Activated T-helper 17 cell treated with anti-CD3 and anti-CD28 coated beads, Interleukin-2, amount 50 U/mL, for 72 hours (primary cell): ENCODE measurements at places on chromosomes 3 and 15.

GRCh38 chr3:126926684-126927400 lies 56.1 kb upstream of the PLXNA1 start:
- ATAC-seq = no peak
- H3K4me3 ChIP-seq = no peak overlapping the region

GRCh38 chr3:20054549-20054987 lies 14.3 kb downstream of the KAT2B start:
- no peak overlapping the region for H3K27ac ChIP-seq
- no peak overlapping the region for H3K4me3 ChIP-seq
- peak; percentile 84 for ATAC-seq
- peaks cover 11% of the 10 kb centered on the region for H3K36me3 ChIP-seq

DNA sequence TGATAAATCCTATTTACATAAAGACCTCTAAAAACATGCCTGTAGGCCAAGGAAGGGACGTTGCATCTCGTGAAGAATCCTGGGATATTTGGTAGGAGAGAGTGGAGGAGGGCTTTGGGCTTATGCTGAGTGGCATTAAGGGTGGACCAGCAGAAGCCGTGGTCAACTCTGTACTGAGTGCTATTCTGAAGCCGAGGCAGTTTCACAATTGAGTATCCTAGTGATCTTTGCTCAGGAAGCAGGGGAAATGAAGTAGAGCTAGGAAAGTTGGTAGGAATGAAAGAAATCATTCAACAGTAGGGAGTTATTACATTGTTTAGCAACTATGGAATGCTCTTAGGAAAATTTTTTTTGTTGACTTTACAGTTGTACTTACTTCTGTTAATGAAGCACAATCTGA lies 24.2 kb downstream of the MCTP2 start:
- peaks cover 16% of the 10 kb centered on the region for H3K4me1 ChIP-seq
- H3K27me3 ChIP-seq = no peaks in the 10 kb centered on the region
- no peak overlapping the region for H3K4me3 ChIP-seq
- no peak for ATAC-seq
- H3K36me3 ChIP-seq = no peaks in the 10 kb centered on the region

- H3K36me3 ChIP-seq = no peaks in the 10 kb centered on the region
- no peaks in the 10 kb centered on the region for H3K27me3 ChIP-seq
- H3K27ac ChIP-seq = no peak overlapping the region
- no peak overlapping the region for H3K4me3 ChIP-seq
Observed at GRCh38 chr3:79598594-79598993, 169.2 kb downstream of the ROBO1 start.

DNA sequence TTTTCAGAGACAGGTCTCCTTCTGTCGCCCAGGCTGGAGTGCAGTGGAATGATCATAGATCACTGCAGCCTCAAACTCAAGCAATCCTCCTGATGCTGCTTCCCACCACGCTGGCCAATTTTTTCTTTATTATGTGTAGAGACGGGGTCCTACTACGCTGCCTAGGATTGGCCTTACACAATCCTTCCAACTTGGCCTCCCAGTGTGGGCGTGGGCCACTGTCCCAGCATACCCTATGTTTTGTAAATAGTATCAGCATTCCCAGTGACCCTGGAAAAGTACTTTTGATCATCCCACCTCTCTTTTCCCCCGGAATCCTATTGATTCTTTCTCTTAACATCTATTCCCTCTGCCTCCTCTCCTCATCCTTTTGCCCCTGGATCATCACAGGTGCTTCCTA lies 36.9 kb downstream of the SLC28A2 start:
- H3K27me3 ChIP-seq = peaks cover 21% of the 10 kb centered on the region
- no peaks in the 10 kb centered on the region for H3K4me1 ChIP-seq
- no peak overlapping the region for H3K4me3 ChIP-seq
- H3K36me3 ChIP-seq = no peaks in the 10 kb centered on the region

GRCh38 chr3:181930105-181930504 lies 218.4 kb downstream of the SOX2 start:
- ATAC-seq = no peak
- H3K4me1 ChIP-seq = no peaks in the 10 kb centered on the region
- no peak overlapping the region for H3K4me3 ChIP-seq
- no peaks in the 10 kb centered on the region for H3K36me3 ChIP-seq
- peaks cover 2% of the 10 kb centered on the region for H3K27me3 ChIP-seq
- H3K27ac ChIP-seq = no peak overlapping the region

- ATAC-seq = no peak
- no peak overlapping the region for H3K4me3 ChIP-seq
- peaks cover 22% of the 10 kb centered on the region for H3K27me3 ChIP-seq
- H3K27ac ChIP-seq = no peak overlapping the region
- H3K4me1 ChIP-seq = no peaks in the 10 kb centered on the region
Observed at GRCh38 chr3:167876620-167877281, 141.2 kb downstream of the SERPINI1 start.

DNA sequence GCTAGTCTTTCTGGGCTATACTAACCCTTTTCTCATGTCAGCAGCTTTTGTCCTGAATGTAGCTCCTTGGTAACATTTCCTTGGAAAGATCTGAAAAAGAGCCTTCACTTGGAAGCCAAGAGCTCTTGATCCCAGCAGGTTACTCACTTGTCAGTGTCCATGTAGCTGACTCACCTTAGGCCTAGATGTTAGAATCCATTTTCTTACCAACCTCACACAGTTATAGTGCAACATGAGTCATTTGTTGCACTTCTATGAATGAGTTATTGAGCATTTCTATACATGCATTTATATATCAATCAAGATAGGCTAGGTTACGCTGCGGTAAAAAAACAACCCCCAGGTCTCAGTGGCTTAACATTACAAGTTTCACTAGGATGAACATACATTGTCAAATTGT lies 106.8 kb upstream of the SLC7A14 start:
- H3K36me3 ChIP-seq = no peaks in the 10 kb centered on the region
- no peaks in the 10 kb centered on the region for H3K4me1 ChIP-seq
- peak; percentile 83 for ATAC-seq
- H3K27me3 ChIP-seq = peaks cover 2% of the 10 kb centered on the region
- H3K4me3 ChIP-seq = no peak overlapping the region

GRCh38 chr3:134955874-134956273 lies 160.8 kb downstream of the EPHB1 start:
- ATAC-seq = no peak
- H3K4me1 ChIP-seq = no peaks in the 10 kb centered on the region
- H3K27me3 ChIP-seq = no peaks in the 10 kb centered on the region
- H3K36me3 ChIP-seq = no peaks in the 10 kb centered on the region

DNA sequence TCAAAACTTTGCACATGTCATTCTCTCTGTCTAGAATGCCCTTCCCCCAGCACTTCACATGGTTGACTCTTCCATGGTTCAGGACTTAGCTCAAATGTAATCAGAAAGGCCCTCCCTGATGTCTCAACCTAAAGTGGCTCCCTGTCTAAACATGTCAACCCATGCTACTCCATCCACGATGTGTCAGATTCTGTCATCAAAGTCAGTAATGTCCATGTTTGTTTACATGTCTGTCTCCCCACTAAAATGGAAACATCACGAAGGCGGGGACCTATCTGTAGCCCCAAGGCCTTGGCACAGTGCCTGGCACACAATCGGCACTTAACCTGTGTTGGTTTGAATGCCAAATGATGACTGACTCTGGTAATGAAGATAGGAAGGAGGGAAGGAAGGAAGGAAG lies 20.8 kb upstream of the SNTN start:
- no peak for ATAC-seq
- H3K4me1 ChIP-seq = no peaks in the 10 kb centered on the region
- no peak overlapping the region for H3K4me3 ChIP-seq

DNA sequence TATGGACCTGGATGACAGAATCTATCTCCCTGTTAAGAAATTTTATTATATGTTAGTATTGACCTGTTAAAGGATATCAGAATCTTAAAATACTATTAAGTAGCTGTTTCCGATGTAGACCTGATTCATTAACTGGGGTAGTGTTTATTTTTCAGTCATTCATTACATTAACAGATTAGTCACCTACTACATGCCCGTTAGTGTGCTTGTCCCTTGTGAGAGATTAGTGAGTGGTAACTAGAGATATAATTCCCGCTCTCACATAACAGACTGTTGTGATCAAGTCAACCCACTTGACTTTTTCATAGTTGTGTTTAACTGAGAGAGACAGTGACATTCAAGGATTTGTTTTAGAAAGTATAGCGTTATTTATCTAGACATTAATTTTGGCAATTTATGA lies 166.8 kb downstream of the TCF12 start:
- no peak overlapping the region for H3K27ac ChIP-seq
- peaks cover 22% of the 10 kb centered on the region for H3K4me1 ChIP-seq

DNA sequence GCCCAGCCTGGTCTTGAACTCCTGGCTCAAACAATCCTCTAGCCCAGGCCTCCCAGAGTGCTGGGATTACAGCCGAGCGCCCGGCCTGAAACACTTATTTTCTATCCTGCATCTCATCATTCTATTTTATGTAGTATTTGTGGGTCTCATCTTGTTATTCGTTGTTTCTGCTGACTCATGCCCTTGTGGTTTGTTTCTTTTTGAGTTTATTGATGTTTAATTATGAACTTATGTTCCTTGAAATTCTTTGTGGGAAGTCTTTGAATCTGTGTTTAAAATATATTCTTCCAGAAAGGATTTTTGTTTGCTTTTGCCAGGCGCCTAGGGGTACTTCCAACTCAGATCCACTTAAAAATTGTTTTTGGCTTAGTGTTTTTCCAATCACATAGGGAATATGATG lies 78.3 kb upstream of the C15orf39 start:
- no peaks in the 10 kb centered on the region for H3K4me1 ChIP-seq
- no peak for ATAC-seq
- no peak overlapping the region for H3K4me3 ChIP-seq
- H3K27ac ChIP-seq = no peak overlapping the region

DNA sequence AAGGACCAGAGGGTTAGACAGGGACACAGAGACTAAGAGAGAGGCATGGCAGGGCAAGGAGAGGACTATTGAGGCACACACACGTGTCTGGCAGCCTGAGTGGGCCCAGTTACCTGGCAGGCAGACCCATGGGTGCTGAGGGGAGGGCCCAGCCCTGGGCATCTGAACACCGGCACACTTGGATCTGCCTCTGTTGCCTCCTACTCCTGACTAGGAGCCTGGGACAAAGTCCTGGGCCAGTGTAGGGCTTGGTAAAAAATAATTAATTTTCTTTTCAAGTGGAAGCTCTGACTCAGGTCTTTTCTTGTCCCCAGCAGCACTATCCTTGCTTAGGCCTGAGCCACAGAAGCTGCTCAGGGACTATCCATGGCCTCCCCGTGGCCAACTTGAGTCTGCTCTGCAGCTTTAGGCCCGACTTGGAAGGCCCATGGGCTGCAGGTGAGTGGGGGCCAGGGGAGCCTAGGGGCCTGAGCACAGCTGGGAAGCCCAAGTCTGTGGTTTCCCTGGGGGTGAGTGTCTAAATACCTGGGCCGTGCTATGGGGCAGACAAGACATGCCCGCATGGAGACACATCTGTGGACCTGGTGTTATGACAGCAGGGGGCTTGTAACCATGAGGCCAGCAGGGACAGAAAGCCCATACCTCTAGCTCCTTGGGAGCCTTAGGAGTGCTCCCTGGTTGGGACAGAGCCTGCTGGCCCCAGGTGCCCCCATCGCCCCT lies at the start of gene PTH1R:
Gene PTH1R (plus strand): TSS at position 316 of the 720 bp plus-strand sequence. CDS start 5,839 bp downstream, outside the sequence.
- H3K36me3 ChIP-seq = peaks cover 6% of the 10 kb centered on the region
- no peak within 1 kb of the TSS for H3K27ac ChIP-seq
- H3K4me3 ChIP-seq = no peak within 1 kb of the TSS

DNA sequence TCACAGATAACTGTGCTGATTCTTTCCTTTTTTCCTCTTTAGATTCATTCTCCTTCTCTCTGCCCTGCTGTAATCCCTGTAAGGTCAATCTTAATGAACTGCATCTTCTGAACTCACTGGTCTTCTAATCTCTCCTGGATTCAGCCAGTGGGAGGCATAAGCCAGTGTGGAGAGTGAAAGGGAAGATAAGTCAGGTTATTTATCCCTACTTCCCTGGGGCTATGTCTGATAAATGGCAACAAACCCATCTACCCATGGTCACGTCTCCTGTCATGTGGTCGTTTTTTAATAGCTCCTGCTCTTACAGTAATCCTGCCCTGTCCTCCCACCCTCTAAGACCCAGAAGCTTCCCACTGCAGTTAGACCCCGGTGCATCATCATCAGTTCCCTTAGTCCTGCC lies 199.6 kb upstream of the NAALADL2 start:
- H3K36me3 ChIP-seq = no peaks in the 10 kb centered on the region
- no peak overlapping the region for H3K27ac ChIP-seq
- no peaks in the 10 kb centered on the region for H3K27me3 ChIP-seq
- no peak overlapping the region for H3K4me3 ChIP-seq
- no peak for ATAC-seq

DNA sequence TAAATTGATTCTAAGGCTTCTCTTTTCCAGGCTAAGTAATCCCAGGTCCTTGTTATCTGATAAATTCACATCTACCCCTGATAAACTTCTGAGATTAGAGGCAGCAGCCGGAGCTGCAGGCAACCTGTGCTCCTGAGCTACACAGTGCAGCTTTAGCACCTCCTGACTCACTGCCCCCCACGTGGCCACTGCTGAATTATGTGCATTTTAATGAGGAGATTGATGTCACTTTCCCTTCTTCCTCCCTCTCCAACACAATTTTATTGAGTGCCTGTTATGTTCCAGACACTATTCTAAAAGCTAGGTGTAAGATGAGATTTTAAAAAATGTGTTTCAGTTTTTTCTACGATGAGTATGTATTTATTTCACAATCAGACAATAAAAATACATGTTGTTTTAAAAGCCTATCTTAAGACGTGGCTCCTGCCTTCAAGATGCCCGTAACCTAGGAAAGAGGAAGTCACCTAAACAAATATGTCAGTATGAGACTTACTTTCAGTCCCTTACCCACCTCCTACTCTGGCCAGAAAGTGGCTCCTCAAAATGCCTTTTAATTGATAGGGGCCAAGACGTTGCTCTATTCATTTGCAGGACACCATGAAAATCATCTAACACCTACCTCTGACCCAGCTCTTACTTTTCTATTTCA lies 161.5 kb upstream of the PFN2 start:
- no peaks in the 10 kb centered on the region for H3K4me1 ChIP-seq
- H3K36me3 ChIP-seq = no peaks in the 10 kb centered on the region
- H3K27me3 ChIP-seq = peaks cover 23% of the 10 kb centered on the region
- H3K27ac ChIP-seq = no peak overlapping the region
- ATAC-seq = no peak
- H3K4me3 ChIP-seq = no peak overlapping the region

DNA sequence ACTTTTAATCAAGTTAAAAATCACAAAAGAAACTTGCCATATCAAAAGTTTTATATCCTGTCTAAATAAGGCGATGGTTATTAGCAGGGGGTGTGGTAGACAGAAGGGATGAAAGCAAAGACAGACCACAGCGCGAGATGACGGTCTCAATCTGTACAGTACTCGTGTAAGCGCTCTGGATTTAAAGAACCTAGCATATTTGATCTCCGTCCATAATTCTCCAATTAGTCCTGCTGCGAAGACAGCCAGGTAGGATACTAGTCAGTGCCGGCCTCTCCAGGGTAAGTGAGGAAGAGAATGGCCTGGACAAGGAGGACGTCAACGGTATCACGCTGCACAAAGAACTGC lies 701 bp downstream of the SGO1 start:
- peaks cover 19% of the 10 kb centered on the region for H3K36me3 ChIP-seq
- H3K4me3 ChIP-seq = no peak overlapping the region
- no peaks in the 10 kb centered on the region for H3K27me3 ChIP-seq
- no peak overlapping the region for H3K27ac ChIP-seq
